ENCODE measurements at places on chromosomes 3 and 15. TPM values are rescaled to one million over a fixed set of nuclear protein-coding genes. Genes with fewer than 3 reads are reported as not detected.

Gene CYP19A1
- total RNA-seq = not detected

Gene SLC7A14
- total RNA-seq = not detected

Gene DAZL
- total RNA-seq = not detected

Gene C15orf62
- total RNA-seq = 3.5 TPM

Gene STRIT1
- not detected for total RNA-seq

Gene NR2E3
- not detected for total RNA-seq

Gene CDC25A
- not detected for total RNA-seq

Gene KLHDC8B
- total RNA-seq = 1.9 TPM

Gene ZMYND10
- total RNA-seq = 4.2 TPM

Gene CYP8B1
- not detected for total RNA-seq

Gene HESX1
- total RNA-seq = not detected

Measured in CD4-positive, alpha-beta memory T cell (primary cell).